ENCODE measurements at places on chromosomes 5 and 9. TPM values are rescaled to one million over a fixed set of nuclear protein-coding genes. Genes with fewer than 3 reads are reported as not detected.
A peak's percentile ranks its signal among the peaks of the same experiment; 100 is the strongest.

GRM6 gene
- not detected for total RNA-seq

KDM4C gene
- total RNA-seq: 26.8 TPM

FGF18 gene
- 11.7 TPM for total RNA-seq

- peaks cover 3% of the 10 kb centered on the region for H3K4me1 ChIP-seq
- no peak for DNase-seq
- no peaks in the 10 kb centered on the region for H3K36me3 ChIP-seq
- H3K4me3 ChIP-seq: no peak overlapping the region
- no peaks in the 10 kb centered on the region for H3K27me3 ChIP-seq
Measured at GRCh38 chr5:78758169-78758839, 109.7 kb upstream of the LHFPL2 start.

DNA sequence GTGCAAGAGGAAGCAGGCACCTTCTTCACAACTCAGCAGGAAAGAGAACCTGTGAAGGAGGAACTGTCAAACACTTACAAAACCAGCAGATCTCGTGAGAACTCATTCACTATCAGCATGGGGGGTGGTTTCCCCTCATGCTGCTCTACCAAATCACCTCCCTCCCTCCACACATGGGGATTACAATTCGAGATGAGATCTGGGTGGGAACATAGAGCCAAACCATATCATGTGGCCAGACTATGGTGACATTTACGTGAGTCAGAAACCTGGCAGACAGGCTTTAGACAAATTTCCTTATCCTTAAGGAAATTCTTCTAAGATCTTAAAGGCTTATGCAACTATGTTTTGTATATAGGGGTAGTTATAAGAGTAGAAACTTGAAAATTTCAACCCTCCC is 8.7 kb upstream of the AOPEP start:
- peaks cover 17% of the 10 kb centered on the region for H3K27me3 ChIP-seq
- no peak for DNase-seq
- H3K27ac ChIP-seq: no peak overlapping the region
- H3K4me1 ChIP-seq: no peaks in the 10 kb centered on the region
- no peak overlapping the region for H3K4me3 ChIP-seq

DNA sequence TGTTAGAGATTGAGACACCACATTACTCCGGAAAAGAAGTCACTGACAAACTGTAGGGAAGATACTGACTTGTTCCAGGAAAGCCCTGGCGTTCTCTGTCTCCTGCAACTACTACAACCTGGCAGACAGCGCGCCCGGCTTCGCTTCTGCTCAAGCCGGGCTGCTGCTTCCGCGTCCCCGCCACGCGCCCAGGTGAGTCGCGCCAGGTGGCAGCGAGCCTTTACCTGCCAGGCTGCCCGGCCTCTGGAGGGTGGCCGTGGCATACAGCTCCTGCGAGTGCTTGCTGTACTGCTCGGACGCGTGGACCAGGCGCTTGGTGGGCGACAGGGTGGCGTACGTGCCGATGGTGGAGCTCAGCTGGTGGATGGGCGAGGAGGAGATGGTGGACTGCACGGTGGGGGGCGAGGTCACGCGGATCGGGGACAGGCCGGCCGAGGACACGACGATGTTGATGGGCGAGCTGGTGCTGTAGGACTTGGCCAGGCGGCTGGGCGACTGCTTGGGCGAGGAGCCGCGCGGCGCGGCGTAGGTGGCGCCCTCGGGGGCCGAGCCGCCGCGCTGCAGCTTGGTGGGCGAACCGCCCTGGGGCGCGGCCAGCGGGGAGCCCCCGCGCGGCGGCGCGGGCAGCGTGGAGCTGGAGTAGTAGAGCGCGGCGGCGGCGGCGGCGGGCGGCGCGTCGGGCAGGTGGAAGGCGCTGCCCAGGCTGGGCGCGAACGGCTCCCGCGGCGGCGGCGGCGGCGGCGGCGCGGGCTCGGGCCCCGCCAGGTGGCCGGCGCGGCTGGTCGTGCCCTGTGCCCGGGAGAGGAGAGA is 519.6 kb downstream of the CTNND2 start:
- H3K4me3 ChIP-seq: peak overlapping the region; percentile 81
- peaks cover 12% of the 10 kb centered on the region for H3K4me1 ChIP-seq
- no peak overlapping the region for H3K27ac ChIP-seq
- peaks cover 59% of the 10 kb centered on the region for H3K27me3 ChIP-seq

GRCh38 chr5:156896546-156896945 is 46.5 kb downstream of the PPP1R2B start:
- no peak overlapping the region for H3K27ac ChIP-seq
- no peak for DNase-seq
- H3K4me1 ChIP-seq: no peaks in the 10 kb centered on the region

Measured in mesothelial cell of epicardium (in vitro differentiated cells).